Endodermal cell (in vitro differentiated cells): ENCODE measurements at places on chromosomes 5 and 9.

GRCh38 chr5:102778478-102778877 is 23.4 kb downstream of the PAM start:
- no peak for DNase-seq

DNA sequence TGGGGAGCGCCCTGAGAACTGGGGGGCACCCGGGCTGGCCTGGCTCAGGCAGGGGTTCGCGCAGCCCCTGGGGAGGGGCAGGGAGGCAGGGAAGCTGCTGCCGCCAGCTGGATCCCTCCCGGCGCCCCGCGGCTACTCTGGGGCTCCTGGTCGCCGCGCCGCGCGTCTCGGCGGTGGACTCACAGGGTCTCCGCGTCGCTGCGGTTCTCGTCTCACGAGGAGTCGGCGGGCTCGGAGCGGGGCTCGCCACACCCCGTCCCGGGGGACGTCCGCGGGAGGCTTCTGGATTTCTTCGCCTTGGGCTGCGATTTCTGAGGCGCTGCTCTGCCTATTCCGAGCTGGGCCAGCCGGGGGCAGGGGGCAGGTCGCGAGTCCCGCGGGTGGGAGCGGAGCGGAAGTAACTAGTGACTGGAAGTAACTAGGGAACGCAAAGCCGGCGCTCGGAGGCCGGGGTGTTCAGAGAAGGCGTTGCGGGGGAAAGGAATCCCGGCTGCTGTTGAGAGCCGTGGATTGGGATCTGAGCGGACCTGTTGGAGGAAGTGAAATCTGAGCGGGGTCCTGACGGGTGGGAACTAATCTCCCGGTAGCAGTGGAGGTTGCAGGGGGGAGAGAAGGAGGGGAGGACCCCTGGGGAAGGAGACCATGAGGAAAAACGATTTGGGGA is 511 bp downstream of the CYSTM1 start:
- DNase-seq: peak; percentile 86

- peak; percentile 63 for DNase-seq
Measured at GRCh38 chr5:12883395-12883794, 979.1 kb upstream of the CTNND2 start.

GRCh38 chr5:16992006-16992405 is 55.9 kb upstream of the MYO10 start:
- no peak for DNase-seq

DNA sequence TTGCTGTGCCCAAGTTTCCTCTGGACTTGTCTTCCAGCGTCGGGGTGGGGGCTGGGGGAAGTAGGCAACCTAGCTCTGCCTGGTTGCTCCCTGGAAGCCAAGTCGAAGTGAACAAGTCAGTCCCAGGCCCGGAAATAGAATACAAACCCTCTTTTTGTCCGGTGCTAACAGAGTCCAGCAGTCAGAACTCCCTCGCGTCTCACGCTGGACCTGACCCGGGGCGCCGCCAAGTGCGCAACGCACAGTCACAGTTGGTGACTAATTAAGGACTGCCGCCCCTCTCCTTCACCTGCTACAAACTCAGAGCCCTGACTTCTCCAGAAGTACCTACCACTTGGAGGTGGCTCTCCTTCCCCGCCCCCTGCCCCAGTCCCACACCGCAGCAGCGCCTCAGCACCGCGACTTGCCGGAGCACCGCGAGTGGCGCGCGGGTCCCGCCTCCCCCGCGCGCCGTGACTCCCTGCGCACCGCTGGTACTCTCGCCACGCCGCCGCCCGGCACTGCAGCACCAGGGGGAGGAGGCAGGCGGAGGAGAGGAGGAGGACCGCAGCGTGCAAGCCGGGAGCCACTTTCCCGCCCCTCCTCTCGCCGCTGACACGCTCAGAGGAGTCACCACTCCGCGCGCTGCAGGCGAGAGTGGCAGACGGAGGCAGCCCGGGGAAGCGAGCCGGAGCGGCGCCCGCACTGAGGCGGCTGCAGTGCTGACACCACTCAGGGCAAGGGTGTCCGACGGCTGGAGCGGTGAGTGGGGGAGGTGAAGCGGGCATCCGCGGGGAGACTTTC is at the start of gene SV2C:
TSS of gene SV2C (plus strand) at position 612 of the 783 bp plus-strand sequence. CDS start 48,368 bp downstream, outside the sequence.
- DNase-seq: peak; percentile 80

DNA sequence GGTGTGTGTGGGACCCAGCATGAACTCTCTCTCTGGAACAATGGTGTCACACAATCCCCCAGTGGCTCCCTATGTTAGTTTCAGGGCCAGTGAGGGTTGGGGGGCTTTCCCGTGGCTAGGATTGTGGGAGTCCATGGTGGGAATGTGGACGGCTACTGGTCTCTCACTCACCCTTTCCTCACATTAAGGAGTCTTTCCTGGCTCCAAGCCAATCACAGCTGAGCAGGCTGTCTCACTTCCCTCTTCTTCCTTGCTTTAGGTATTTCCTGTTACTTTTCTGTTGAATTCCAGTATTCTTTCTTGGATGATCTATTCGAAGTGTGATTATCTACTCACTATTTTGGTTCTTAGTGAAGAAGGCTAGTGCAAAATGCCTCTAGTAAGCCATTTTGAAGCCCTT is 324.4 kb upstream of the MPDZ start:
- DNase-seq: no peak
